ENCODE measurements at places on chromosomes 4 and X.

GRCh38 chr4:151687021-151687640 is 73.7 kb downstream of the GATB start:
- H3K27me3 ChIP-seq: no peaks in the 10 kb centered on the region
- no peaks in the 10 kb centered on the region for H3K36me3 ChIP-seq
- peak overlapping the region; percentile 93 for H3K27ac ChIP-seq
- H3K4me3 ChIP-seq: no peak overlapping the region

DNA sequence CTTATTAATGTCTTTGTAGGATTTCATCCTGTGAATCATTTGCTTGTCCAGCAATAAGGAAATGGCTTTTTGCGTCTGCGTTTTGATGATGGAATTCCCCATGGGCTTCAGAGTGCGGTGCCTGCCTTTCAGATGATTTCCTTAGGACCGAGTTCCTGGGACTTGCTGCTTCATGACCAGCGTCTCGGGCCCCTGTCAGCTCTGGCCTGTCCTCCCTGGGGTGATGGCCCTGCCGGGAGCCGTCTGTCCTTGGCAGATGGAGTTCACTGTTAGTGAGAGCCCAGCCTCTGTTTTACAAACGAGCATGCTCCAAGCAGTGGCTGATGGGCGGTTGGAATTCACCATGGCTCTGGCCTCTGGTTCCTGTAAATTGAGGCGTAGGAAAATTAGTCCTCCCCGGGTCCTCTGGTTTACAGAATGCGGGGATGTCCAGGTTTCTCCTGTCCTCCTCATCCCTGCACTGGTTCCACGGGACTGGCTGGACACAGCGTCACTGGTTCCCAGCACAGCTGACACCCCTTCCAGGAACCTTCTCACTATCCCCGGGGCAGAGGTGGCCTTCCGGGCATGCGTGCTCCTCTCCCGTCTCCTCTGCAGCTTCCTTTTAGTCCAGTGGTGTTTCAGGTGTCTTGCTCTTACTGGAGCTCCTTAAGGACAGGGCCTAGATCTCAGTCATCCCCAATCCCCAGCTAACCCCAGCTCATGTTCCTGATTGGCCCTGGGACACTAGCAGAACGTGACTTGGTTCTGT is 34.9 kb downstream of the TBC1D14 start:
- no peaks in the 10 kb centered on the region for H3K36me3 ChIP-seq
- no peaks in the 10 kb centered on the region for H3K27me3 ChIP-seq
- peaks cover 42% of the 10 kb centered on the region for H3K4me1 ChIP-seq
- no peak overlapping the region for H3K4me3 ChIP-seq
- DNase-seq: no peak
- H3K27ac ChIP-seq: no peak overlapping the region

DNA sequence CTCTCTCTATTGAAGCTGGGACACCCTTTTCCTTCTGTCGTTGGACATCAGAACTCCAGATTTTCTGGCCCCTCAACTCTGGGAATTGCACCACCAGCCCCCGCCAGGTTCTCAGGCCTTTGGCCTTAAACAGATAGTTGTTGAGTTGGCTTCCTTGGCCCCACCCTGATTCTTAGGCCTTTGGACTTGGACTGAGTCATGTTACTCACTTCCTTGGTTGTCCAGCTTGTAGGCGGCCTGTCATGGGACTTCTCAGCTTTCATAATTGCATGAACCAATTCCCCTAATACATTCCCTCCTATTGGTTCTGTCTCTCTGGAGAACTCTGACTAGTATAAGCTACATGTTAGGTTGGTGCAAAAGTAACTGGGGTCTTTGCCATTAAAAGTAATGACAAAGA is 195.7 kb downstream of the GPAT3 start:
- H3K4me3 ChIP-seq: no peak overlapping the region
- no peaks in the 10 kb centered on the region for H3K27me3 ChIP-seq
- peaks cover 3% of the 10 kb centered on the region for H3K4me1 ChIP-seq
- no peak for DNase-seq
- H3K36me3 ChIP-seq: no peaks in the 10 kb centered on the region

- H3K36me3 ChIP-seq: no peaks in the 10 kb centered on the region
- H3K4me1 ChIP-seq: no peaks in the 10 kb centered on the region
- no peaks in the 10 kb centered on the region for H3K27me3 ChIP-seq
- no peak overlapping the region for H3K4me3 ChIP-seq
- no peak overlapping the region for H3K27ac ChIP-seq
- DNase-seq: no peak
Observed at GRCh38 chrX:114626323-114626722, 42.4 kb downstream of the HTR2C start.

DNA sequence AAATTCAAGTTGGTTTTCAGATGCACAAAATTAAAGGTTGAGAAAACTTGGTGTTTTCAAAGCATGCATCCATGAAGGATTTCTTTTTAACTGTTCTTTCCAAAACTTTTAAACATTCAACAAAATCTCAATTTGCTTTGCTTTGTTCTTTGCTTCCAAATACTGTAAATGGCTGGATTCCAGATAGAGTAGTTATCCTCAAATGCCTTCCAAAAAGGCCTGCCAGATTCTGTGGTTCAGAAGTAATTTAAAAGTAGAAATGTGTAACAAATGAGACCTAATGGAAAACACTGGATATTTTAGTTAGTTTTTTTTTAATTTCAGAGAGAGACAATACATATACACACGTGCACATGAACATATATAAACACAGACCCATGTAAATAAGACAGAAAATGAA is 97.3 kb downstream of the NR3C2 start:
- DNase-seq: no peak
- H3K4me1 ChIP-seq: no peaks in the 10 kb centered on the region
- H3K27ac ChIP-seq: no peak overlapping the region
- H3K36me3 ChIP-seq: no peaks in the 10 kb centered on the region

DNA sequence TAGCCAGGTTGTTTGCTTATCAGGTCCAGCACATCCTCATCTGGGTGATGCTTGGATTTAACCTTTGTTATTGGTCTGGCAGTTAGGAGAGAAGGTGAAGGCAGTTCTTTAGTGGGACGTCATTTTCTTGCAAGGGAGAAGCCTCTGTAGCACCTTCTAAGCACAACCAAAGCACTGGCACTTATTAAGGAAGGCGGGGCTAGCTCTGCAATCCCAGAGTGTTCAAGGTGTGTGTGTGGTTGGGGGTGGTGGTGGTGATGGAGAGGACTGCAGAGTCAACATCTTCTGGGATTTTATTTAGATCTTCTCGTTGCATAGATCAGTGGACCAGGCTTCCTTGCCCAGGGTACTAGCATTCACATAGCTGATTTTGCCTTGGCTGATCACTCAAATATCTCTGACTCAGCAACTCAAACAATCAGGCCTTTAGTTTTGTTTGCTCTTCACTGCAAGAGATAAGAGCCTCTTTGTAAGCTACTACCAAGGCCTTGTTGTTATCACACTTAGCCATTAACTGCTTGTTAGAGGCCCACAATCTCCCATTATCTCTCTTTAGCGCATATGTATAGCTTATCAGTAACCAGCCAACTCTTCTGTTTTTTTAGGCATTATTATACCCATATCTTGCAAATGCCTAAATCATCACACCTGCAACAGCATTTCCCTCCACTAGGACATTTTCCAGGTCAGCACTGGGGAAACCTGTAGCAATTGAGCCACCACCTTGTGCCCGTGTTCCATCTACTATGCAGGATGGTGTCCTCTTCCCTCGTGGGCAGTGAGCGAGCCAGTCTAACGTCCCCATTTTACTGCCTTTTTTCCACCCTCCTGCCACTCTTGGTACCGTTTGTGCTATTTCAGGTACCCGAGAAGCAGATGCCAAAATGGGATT is 36.5 kb upstream of the LINC00632 start:
- H3K4me3 ChIP-seq: no peak overlapping the region
- no peaks in the 10 kb centered on the region for H3K4me1 ChIP-seq
- H3K36me3 ChIP-seq: no peaks in the 10 kb centered on the region
- H3K27ac ChIP-seq: no peak overlapping the region
- DNase-seq: no peak
- H3K27me3 ChIP-seq: peaks cover 2% of the 10 kb centered on the region

DNA sequence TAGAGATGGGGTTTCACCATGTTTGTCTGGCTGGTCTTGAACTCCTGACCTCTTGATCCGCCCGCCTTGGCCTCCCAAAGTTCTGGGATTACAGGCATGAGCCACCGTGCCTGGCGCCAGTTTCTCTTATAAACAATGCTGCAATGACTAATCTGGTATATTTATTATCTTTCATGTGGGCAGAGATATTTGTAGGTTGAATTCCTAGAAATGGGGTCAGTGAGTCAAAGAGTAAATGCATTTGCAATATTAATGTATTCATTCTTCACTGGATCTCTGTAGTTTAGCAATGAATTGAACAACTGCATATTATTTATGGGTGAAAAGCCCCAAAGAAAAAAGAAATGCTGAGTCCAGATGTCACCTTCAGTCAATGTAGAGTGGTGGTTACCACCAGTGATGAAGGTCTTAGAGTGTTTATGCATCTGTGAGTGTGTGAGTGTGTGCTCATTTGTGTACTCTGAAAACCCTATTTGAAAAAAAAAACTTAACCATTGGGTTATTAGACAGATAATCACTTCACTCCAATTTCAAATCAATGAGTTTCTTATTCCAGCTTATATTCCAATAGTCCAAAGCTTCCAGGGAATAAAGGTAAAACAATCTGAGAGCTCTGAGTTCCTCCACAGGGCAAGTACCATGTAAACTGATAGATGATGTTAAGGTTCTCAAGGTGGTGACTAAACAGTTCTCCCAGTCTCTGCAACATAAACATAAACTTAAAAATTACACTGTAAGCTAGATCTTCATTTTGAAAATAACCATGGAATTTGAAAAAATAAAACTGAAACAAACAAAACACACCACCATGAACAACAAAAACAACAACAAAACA is 22.6 kb upstream of the CD38 start:
- DNase-seq: no peak
- no peak overlapping the region for H3K27ac ChIP-seq
- H3K27me3 ChIP-seq: no peaks in the 10 kb centered on the region
- no peaks in the 10 kb centered on the region for H3K4me1 ChIP-seq

GRCh38 chr4:185359767-185360446 is 35.8 kb downstream of the LRP2BP start:
- H3K27me3 ChIP-seq: no peaks in the 10 kb centered on the region
- no peak overlapping the region for H3K27ac ChIP-seq
- peak; percentile 27 for DNase-seq
- no peak overlapping the region for H3K4me3 ChIP-seq

DNA sequence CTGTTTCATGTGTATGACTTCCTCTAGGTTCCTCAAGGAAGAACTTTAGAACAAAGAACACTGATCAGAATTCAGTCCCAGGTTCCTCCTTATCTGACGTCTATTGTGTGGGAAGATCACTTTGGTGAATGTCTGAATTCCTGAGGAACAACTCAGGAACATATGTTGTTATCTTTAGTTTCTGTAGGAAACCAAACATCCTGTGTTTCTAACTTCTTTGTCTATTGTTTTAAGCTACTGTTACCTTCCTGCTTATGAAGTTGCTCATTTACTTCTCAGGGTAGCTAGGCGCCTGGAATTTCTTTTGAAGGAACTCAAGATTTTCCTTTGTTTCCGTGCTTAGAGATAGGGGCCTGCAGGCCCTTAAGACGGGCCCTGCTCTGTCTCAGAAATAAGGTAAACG is 46.2 kb downstream of the MAGEB5 start:
- H3K4me3 ChIP-seq: no peak overlapping the region
- DNase-seq: no peak
- H3K27me3 ChIP-seq: no peaks in the 10 kb centered on the region
- H3K36me3 ChIP-seq: no peaks in the 10 kb centered on the region
- no peak overlapping the region for H3K27ac ChIP-seq

DNA sequence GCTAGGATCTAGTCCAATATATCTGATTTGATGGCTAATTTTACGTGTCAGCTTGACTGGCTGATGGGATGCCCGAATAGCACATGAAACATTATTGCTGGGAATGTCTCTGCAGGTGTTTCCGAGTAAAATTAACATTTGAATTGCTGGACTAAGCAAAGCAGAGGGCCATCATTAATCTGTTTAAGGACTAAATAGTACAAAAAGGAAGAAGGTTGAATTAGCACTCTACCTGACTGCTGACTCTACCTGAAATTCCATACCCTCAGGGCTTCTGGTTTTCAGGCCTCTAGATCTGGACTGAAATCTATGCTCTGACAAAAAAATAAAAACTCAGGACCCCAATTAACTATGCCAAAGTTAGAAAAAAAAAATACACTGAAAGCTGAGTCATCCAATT is 1021.9 kb downstream of the FAM133A start:
- no peak for DNase-seq
- H3K27me3 ChIP-seq: no peaks in the 10 kb centered on the region
- peaks cover 2% of the 10 kb centered on the region for H3K4me1 ChIP-seq
- no peak overlapping the region for H3K27ac ChIP-seq

GRCh38 chr4:36235306-36235705 is 9.0 kb downstream of the ARAP2 start:
- H3K27me3 ChIP-seq: no peaks in the 10 kb centered on the region
- no peak overlapping the region for H3K27ac ChIP-seq
- no peaks in the 10 kb centered on the region for H3K4me1 ChIP-seq
- H3K36me3 ChIP-seq: no peaks in the 10 kb centered on the region
- peak; percentile 91 for DNase-seq
- H3K4me3 ChIP-seq: no peak overlapping the region

DNA sequence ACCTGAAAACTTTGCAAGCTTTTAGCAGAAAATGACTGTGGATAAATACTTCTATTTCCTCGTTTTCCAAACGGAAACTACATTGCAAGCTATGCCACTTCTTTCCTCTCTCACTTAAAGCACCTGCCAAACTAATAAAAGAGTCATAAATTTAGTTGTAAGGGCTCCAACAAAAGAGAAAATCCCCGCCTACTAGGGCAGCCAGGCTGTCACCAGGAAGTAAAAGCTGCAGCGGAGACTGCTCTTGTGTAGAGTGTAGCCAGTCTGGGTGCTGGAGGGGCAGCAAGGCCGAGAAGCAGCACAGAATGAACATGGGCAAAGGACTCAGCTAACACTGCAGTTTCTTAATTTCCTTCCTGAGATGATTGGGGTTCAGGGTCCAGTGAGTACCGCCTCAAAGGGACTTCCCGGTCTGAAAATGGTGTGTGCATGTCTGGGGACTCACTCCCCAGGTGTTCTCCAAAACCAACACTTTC is 89.3 kb upstream of the MAML3 start:
- no peak overlapping the region for H3K27ac ChIP-seq
- H3K36me3 ChIP-seq: no peaks in the 10 kb centered on the region
- H3K4me3 ChIP-seq: no peak overlapping the region
- no peaks in the 10 kb centered on the region for H3K27me3 ChIP-seq
- peaks cover 5% of the 10 kb centered on the region for H3K4me1 ChIP-seq

- no peak overlapping the region for H3K4me3 ChIP-seq
- DNase-seq: no peak
- H3K27me3 ChIP-seq: no peaks in the 10 kb centered on the region
- H3K36me3 ChIP-seq: no peaks in the 10 kb centered on the region
- no peak overlapping the region for H3K27ac ChIP-seq
Observed at GRCh38 chrX:14300376-14300775, 229.0 kb upstream of the GLRA2 start.

- no peak for DNase-seq
- no peaks in the 10 kb centered on the region for H3K27me3 ChIP-seq
- H3K36me3 ChIP-seq: no peaks in the 10 kb centered on the region
- peaks cover 4% of the 10 kb centered on the region for H3K4me1 ChIP-seq
- no peak overlapping the region for H3K4me3 ChIP-seq
- no peak overlapping the region for H3K27ac ChIP-seq
Observed at GRCh38 chrX:39017077-39017476, 215.8 kb downstream of the MID1IP1 start.
